ENCODE measurements at places on chromosomes 3 and 15.

GRCh38 chr3:152060701-152061100 is 187.3 kb downstream of the SUCNR1 start:
- H3K4me3 ChIP-seq: no peak overlapping the region
- no peaks in the 10 kb centered on the region for H3K36me3 ChIP-seq
- no peak for DNase-seq

GRCh38 chr3:65732051-65732935 is 306.4 kb downstream of the MAGI1 start:
- no peak for DNase-seq
- H3K27me3 ChIP-seq: no peaks in the 10 kb centered on the region
- H3K4me3 ChIP-seq: no peak overlapping the region
- no peak overlapping the region for H3K27ac ChIP-seq
- H3K36me3 ChIP-seq: no peaks in the 10 kb centered on the region

GRCh38 chr3:76177610-76178009 is 392.3 kb upstream of the ZNF717 start:
- H3K27ac ChIP-seq: no peak overlapping the region
- DNase-seq: no peak
- no peaks in the 10 kb centered on the region for H3K4me1 ChIP-seq
- H3K36me3 ChIP-seq: no peaks in the 10 kb centered on the region

DNA sequence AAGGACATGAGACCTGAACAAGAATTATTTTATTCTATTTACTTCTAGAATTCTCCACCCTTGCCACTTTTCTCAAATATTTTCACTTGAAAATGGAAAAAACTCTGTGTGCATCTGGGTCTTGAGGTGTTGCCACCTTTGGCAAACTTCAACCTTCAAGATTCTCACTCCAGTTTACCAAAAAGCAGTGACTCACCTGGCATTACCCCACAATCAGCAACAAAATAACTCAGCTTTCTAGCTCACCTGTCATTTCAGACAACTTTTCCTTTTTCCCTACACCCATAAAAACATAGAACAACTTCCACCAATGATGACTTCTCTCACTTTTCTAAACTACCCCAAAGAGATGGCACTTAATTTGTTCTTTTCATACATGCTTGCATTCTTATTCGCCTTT is 115.8 kb downstream of the DUT start:
- H3K27me3 ChIP-seq: no peaks in the 10 kb centered on the region
- no peak for DNase-seq
- no peak overlapping the region for H3K27ac ChIP-seq
- H3K36me3 ChIP-seq: peaks cover 7% of the 10 kb centered on the region
- no peaks in the 10 kb centered on the region for H3K4me1 ChIP-seq

GRCh38 chr3:78642226-78643035 is 1125.4 kb downstream of the ROBO1 start:
- no peak overlapping the region for H3K4me3 ChIP-seq
- H3K27ac ChIP-seq: no peak overlapping the region
- H3K27me3 ChIP-seq: no peaks in the 10 kb centered on the region
- no peak for DNase-seq

DNA sequence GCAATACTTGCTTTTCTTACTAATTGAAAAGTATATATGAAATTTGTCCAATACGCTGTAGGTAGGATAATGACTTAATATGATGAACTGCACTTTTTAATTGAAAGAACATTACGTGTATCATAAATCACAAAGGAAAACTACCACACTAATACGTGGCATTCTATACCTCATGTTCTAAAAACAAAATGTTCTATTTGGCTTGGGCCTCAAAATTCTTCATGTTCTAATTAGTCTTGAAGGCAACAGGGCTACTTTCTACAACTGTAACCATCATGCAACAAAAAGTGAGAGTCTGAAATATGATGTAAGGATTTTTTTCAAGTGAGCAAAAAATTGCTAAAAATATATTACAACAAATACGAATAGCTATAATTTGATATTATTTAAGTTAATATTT is 19.8 kb downstream of the THRB start:
- no peak for DNase-seq
- H3K4me3 ChIP-seq: no peak overlapping the region
- no peak overlapping the region for H3K27ac ChIP-seq
- no peaks in the 10 kb centered on the region for H3K27me3 ChIP-seq
- peaks cover 8% of the 10 kb centered on the region for H3K4me1 ChIP-seq
- no peaks in the 10 kb centered on the region for H3K36me3 ChIP-seq

GRCh38 chr3:29420106-29420505 is 139.2 kb downstream of the RBMS3 start:
- H3K4me3 ChIP-seq: no peak overlapping the region
- no peaks in the 10 kb centered on the region for H3K27me3 ChIP-seq
- no peak overlapping the region for H3K27ac ChIP-seq
- peaks cover 6% of the 10 kb centered on the region for H3K4me1 ChIP-seq

DNA sequence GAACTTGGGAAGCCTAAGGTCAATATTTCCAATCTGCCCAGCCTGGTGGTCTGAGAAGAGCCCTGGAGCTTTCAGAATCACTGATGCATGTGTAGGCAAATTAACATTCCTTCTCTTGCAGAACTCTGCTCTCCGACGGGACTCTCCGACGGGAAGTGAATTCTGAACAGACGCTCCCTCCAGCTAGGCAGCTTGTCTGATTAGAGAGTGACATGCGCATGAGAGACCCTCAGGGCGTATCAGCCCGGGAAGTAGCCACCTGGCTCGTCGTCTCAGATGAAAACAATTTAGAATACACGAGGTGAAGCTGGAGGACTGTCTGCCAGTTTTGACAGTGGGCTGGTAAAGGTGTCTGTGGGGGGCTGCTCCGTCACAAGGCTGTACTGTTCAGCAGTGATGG is 103.1 kb downstream of the DGKG start:
- no peaks in the 10 kb centered on the region for H3K4me1 ChIP-seq
- DNase-seq: no peak
- H3K27ac ChIP-seq: no peak overlapping the region
- no peak overlapping the region for H3K4me3 ChIP-seq
- no peaks in the 10 kb centered on the region for H3K36me3 ChIP-seq

DNA sequence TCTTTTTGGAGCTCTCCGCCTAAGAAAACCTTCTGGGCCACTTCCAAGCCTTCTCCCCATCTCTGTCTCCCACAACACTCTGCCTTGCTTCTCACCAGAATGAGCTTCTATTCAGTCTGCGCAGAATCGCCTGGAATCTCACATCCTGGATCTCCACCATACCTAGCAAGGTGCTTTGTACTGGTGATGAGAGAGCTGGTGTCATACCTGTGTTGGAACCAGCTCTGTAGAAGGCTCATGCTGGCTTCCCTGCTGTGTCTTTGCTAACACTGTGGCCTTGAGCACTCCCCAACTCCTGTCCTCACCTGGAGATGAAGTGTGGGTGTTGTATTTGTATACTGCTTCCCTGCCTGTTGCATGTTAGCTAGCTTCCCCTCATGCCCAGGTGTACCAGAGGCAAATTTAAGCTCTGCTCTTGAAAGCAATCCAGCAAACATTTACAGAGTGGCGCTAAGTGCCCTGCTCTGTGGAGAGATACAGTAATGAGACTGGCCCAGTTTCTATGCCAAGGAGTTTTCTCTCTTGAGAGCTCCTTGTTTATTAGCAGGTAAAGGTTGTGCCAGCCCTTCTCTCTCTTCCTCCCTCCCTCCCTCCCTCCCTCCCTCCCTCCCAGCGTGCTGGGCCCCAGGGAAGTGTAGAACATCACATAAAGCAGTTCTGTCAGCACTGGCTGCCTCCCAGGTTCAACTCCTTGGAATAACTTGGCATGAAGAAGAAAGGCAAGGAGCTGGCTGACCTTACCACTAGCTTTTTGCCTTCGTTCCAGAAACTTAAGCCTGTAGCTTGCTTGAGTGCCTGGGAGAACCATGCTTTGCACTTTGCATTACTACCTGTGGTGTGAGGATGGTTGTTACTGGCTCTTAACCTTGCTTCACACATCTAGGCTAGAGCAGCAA is 54.9 kb downstream of the TRIM71 start:
- H3K36me3 ChIP-seq: no peaks in the 10 kb centered on the region
- DNase-seq: peak; percentile 61
- H3K4me1 ChIP-seq: peaks cover 4% of the 10 kb centered on the region
- H3K4me3 ChIP-seq: no peak overlapping the region

GRCh38 chr3:29561651-29562149 is 280.8 kb downstream of the RBMS3 start:
- no peaks in the 10 kb centered on the region for H3K27me3 ChIP-seq
- H3K4me3 ChIP-seq: no peak overlapping the region
- no peaks in the 10 kb centered on the region for H3K36me3 ChIP-seq
- no peak for DNase-seq
- H3K27ac ChIP-seq: no peak overlapping the region

DNA sequence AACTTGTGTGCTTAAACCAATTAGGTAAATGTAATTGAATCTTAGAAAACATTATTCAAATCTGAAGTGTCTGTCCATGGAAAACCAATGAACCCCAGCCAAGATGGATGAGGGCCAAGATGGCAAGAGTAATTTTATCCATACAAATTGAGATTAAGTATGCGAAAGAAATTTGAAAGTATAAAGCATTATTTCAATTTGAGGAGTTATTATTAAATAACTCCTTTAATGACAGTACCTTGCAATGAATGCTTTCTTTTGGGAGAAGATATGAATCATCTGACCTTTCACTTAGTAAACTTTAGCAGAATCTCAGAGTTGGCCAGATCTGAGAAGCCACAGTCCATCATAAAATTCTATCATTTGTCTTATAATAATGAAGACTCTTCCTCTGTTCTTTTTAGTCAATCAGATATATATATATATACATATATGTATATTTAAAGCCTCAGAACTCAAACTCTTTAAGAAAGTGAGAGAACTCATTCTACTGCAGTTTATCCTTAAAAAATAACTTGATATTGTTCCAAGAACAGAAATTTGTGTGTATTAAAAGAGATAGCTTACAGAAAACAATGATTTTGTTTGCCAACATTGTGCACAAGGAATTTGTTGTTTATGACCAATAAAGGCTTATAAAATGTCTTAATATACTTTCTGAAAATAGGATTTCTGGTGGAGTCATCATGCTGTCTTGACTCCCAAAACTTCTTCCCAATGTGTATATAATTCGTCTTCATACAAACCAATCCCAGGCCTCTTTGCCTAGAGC is 434.8 kb upstream of the THBS1 start:
- H3K27me3 ChIP-seq: no peaks in the 10 kb centered on the region
- H3K4me1 ChIP-seq: no peaks in the 10 kb centered on the region
- no peak overlapping the region for H3K4me3 ChIP-seq
- H3K27ac ChIP-seq: no peak overlapping the region

GRCh38 chr3:127174284-127174683 is 18.6 kb upstream of the PRR23E start:
- no peak overlapping the region for H3K27ac ChIP-seq
- no peaks in the 10 kb centered on the region for H3K4me1 ChIP-seq
- no peak overlapping the region for H3K4me3 ChIP-seq
- no peaks in the 10 kb centered on the region for H3K27me3 ChIP-seq
- DNase-seq: no peak

GRCh38 chr15:75389791-75390382 is 21.5 kb upstream of the MAN2C1 start:
- H3K4me1 ChIP-seq: no peaks in the 10 kb centered on the region
- peaks cover 23% of the 10 kb centered on the region for H3K36me3 ChIP-seq
- no peak overlapping the region for H3K4me3 ChIP-seq
- DNase-seq: no peak
- no peak overlapping the region for H3K27ac ChIP-seq
- H3K27me3 ChIP-seq: no peaks in the 10 kb centered on the region

DNA sequence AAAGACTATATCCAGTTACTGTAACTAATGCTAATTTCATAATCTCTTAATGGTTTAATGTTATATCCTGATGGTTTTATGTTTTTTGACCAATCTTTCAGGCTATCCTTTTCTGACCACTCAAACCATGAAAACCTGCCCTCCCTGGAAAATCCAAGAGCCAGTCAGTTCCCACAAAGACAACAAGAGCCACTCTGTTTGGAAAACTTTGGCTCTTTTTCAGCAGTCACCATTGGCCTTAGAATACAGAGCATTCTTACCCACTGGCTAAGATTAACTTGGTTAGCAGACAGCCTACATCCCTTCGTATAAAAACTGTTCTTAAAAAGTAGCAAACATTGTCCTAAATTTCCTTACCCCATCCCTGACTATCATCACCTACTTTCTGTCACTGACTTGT is 32.9 kb downstream of the ALCAM start:
- no peaks in the 10 kb centered on the region for H3K36me3 ChIP-seq
- no peak for DNase-seq
- H3K4me3 ChIP-seq: no peak overlapping the region
- no peaks in the 10 kb centered on the region for H3K4me1 ChIP-seq

DNA sequence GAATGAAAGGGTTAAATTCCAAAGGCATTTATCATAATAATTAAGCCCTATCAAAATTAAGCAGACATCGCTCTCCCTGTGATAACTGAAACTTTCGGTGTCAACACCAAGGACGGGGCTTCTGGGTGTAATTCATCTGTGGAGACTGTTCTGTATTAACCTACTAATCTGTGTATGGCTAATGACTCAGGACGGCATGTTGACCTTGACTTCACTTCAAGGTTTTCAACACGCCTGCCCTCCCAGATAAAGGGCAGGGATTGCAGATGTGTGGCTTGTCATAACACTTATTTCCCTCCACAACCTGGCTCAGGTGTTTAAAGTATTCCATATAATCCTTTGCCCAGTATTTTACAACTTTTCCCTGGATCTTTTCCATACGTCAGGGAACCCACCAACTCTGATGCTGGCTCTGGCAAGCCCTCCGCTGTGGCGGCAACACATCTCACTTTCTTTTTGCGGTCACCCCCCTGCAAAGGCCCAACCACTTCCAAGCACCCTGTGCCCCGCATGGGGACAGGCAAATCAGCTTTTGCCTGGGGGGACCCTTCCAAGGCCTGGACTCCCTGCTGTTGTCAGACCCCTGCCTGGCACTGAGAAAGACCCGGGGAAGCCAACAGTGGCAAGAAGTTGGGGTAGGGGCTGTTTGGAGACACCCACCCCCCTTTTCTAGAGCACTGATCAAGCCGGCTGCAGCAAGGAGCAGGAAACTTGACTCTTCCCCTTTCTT is 93.2 kb upstream of the MEF2A start:
- H3K4me3 ChIP-seq: no peak overlapping the region
- H3K36me3 ChIP-seq: no peaks in the 10 kb centered on the region
- no peak overlapping the region for H3K27ac ChIP-seq
- DNase-seq: no peak
- H3K27me3 ChIP-seq: no peaks in the 10 kb centered on the region

GRCh38 chr3:38696034-38696433 is 46.5 kb upstream of the SCN5A start:
- H3K4me1 ChIP-seq: no peaks in the 10 kb centered on the region
- no peak for DNase-seq
- H3K27ac ChIP-seq: no peak overlapping the region
- H3K36me3 ChIP-seq: no peaks in the 10 kb centered on the region

DNA sequence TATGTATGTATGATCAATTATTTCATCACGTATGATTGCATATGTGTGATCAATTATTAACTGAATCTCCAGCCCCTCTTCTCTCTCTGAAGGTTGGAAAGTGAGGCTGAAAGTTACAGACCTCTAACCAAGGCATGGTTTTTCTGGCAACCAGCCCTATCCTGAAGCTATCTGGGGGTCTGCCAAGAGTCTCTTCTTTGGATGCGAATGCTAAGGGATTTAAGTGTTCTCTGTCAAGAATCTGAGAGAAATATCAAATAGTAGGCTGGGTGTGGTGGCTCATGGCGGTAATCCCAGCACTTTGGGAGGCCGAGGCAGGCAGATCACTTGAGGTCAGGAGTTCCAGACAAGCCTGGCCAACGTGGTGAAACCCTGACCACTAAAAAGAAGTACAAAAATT is 8.1 kb downstream of the NKTR start:
- peaks cover 2% of the 10 kb centered on the region for H3K4me1 ChIP-seq
- H3K27me3 ChIP-seq: no peaks in the 10 kb centered on the region
- no peak for DNase-seq
- no peaks in the 10 kb centered on the region for H3K36me3 ChIP-seq
- H3K27ac ChIP-seq: no peak overlapping the region

Measured in aorta (tissue), 5 donors.